Aorta (tissue), 5 donors: ENCODE measurements at places on chromosomes 1 and 21. TPM values are rescaled to one million over a fixed set of nuclear protein-coding genes. Genes with fewer than 3 reads are reported as not detected.

Gene PIGR
- 2.1 TPM for total RNA-seq

Gene NIT1
- total RNA-seq = 31.1 TPM

Gene DMRTA2
- total RNA-seq = not detected

Gene PGLYRP3
- total RNA-seq = not detected

Gene KRTAP10-1
- total RNA-seq = not detected

Gene NCF2
- 28.0 TPM for total RNA-seq

Gene THRAP3
- total RNA-seq = 91.5 TPM

Gene CD52
- 14.7 TPM for total RNA-seq

Gene DSCAM
- total RNA-seq = not detected

Gene IFI44
- total RNA-seq = 37.5 TPM

DNA sequence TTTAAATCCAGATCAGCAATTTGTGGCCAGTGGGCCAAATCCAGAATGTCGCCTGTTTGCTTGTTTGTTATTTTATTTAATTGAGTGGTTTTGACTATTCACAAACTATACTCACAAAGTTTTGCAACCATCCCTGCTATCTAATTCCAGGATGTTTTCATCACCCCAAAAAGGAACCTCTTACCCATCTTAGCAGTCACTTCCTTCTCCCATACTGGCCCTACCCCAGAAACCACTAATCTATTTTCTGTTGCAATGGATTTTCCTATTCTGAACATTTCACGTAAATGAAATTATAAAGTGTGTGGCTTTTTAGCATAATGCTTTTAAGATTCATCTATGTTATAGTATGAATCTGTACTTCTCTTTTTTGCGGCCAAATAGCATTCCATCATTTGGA is 41.3 kb downstream of the WDTC1 start:
- peaks cover 2% of the 10 kb centered on the region for H3K36me3 ChIP-seq
- H3K4me1 ChIP-seq = no peaks in the 10 kb centered on the region
- H3K27me3 ChIP-seq = no peaks in the 10 kb centered on the region
- no peak overlapping the region for H3K4me3 ChIP-seq

- no peak for DNase-seq
- no peak overlapping the region for H3K27ac ChIP-seq
- no peaks in the 10 kb centered on the region for H3K4me1 ChIP-seq
- H3K27me3 ChIP-seq = no peaks in the 10 kb centered on the region
- H3K4me3 ChIP-seq = no peak overlapping the region
Observed at GRCh38 chr1:15477646-15478212, 1.8 kb downstream of the CELA2B start.

GRCh38 chr1:70805641-70806040 is 242.0 kb downstream of the PTGER3 start:
- H3K27ac ChIP-seq = no peak overlapping the region
- no peaks in the 10 kb centered on the region for H3K27me3 ChIP-seq
- DNase-seq = peak; percentile 57
- no peak overlapping the region for H3K4me3 ChIP-seq

GRCh38 chr1:1232208-1232795 is at the start of gene B3GALT6:
Gene B3GALT6 (plus strand): TSS chr1:1232237. CDS start chr1:1232279, 42 bp downstream.
- H3K4me3 ChIP-seq = peak within 1 kb of the TSS; percentile 83
- H3K27me3 ChIP-seq = no peaks in the 10 kb centered on the region
- peaks cover 6% of the 10 kb centered on the region for H3K36me3 ChIP-seq
- no peak for DNase-seq

DNA sequence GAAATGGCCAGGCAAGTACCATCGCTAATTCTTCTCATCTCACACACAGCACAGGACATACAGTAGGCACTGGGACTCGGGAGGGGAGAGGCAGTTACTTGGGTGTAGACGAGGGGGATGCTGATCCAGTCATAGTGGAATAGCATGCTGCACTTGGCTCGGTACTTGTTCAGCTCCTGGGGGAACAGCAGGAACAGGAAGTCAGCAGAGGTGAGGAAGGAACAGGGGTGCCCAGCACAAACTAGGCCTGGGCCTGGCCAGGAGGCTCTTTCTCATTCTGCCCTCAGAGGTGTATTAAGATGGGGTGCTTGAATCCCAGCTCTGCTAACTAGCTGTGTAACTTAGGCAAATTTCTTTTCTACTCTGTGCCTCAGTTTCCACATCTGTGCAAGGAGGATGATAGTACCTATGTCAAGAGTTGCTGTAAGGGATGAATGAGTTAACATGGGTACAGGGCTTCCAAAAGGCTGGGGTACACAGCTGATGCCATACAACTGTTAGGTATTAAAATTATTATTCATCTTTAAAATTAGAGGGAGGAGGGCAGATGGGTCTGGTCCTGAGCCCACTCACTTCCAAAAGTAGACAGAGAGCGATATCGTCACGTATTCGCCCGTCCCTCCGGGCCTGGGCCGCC is 2.4 kb downstream of the BEST4 start:
- H3K4me1 ChIP-seq = no peaks in the 10 kb centered on the region
- no peak overlapping the region for H3K27ac ChIP-seq
- no peaks in the 10 kb centered on the region for H3K36me3 ChIP-seq
- no peak for DNase-seq

DNA sequence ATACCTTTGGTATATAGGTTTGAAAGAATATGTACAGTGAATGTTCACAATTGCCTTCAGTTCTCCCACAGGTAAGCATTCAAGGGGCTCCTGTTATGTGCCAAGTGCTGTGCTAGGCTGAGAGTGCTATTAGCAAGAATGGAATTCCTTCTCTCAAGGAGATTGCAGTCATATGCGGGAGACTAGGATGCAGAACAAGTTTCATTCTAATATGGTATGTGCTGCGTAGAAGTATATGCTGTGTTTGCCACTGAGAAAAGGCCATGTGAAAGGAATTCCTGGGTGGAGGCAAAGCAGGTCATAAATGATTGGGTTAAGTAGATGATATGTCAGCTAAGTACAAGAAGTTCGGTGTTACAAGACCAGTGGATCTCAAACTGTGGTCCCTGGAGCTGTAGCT is 303.0 kb downstream of the GPATCH2 start:
- DNase-seq = no peak
- peaks cover 3% of the 10 kb centered on the region for H3K4me1 ChIP-seq
- no peaks in the 10 kb centered on the region for H3K36me3 ChIP-seq

GRCh38 chr1:167635941-167636340 is 5.9 kb downstream of the RCSD1 start:
- H3K4me3 ChIP-seq = no peak overlapping the region
- no peaks in the 10 kb centered on the region for H3K4me1 ChIP-seq
- no peak for DNase-seq
- no peaks in the 10 kb centered on the region for H3K36me3 ChIP-seq
- H3K27ac ChIP-seq = no peak overlapping the region

DNA sequence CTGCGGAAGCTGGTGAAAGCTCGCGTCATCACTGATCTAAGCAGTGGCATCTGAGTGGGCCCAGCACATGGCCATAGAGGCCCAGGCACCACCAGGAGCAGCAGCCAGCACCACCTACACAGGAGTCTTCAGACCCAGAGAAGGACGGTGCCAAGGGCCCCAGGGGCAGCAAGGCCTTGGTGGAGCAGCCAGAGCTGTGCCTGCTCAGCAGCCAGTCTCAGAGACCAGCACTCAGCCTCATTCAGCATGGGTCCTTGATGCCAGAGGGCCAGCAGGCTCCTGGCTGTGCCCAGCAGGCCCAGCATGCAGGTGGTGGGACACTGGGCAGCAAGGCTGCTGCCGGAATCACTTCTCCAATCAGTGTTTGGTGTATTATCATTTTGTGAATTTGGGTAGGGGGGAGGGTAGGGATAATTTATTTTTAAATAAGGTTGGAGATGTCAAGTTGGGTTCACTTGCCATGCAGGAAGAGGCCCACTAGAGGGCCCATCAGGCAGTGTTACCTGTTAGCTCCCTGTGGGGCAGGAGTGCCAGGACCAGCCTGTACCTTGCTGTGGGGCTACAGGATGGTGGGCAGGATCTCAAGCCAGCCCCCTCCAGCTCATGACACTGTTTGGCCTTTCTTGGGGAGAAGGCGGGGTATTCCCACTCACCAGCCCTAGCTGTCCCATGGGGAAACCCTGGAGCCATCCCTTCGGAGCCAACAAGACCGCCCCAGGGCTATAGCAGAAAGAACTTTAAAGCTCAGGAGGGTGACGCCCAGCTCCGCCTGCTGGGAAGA is 3.2 kb upstream of the ARTN start:
- no peaks in the 10 kb centered on the region for H3K4me1 ChIP-seq
- DNase-seq = no peak
- H3K27me3 ChIP-seq = no peaks in the 10 kb centered on the region
- H3K4me3 ChIP-seq = no peak overlapping the region
- peaks cover 2% of the 10 kb centered on the region for H3K36me3 ChIP-seq

- no peaks in the 10 kb centered on the region for H3K27me3 ChIP-seq
- H3K4me3 ChIP-seq = no peak overlapping the region
- no peak overlapping the region for H3K27ac ChIP-seq
- peak; percentile 56 for DNase-seq
- no peaks in the 10 kb centered on the region for H3K36me3 ChIP-seq
- H3K4me1 ChIP-seq = peaks cover 3% of the 10 kb centered on the region
Observed at GRCh38 chr1:247407180-247407616, 8.8 kb upstream of the NLRP3 start.
